ENCODE measurements at places on chromosomes 1 and 21.

DNA sequence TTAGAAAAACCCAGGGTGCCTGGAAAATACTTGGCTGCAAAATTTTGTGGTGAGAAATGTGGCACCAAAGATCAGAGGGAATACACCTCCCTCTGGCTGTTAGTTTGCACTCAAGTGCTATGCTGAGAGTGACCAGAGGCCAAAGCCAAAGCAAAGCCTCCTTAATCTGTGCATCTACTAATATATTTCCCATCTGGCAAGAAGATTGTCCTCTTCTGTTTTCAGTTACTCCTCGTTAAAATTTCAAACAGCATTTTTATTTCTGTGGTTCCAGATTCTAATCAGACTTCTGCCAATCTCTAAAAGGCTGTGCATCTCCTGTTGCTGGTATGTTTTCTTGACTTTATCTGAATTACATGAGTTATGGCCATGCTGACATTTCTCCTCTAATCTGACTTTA lies 327.4 kb downstream of the TBX15 start:
- no peak for DNase-seq

- DNase-seq, result no peak
Measured at GRCh38 chr1:44447051-44447810, 42.2 kb downstream of the RNF220 start.

DNA sequence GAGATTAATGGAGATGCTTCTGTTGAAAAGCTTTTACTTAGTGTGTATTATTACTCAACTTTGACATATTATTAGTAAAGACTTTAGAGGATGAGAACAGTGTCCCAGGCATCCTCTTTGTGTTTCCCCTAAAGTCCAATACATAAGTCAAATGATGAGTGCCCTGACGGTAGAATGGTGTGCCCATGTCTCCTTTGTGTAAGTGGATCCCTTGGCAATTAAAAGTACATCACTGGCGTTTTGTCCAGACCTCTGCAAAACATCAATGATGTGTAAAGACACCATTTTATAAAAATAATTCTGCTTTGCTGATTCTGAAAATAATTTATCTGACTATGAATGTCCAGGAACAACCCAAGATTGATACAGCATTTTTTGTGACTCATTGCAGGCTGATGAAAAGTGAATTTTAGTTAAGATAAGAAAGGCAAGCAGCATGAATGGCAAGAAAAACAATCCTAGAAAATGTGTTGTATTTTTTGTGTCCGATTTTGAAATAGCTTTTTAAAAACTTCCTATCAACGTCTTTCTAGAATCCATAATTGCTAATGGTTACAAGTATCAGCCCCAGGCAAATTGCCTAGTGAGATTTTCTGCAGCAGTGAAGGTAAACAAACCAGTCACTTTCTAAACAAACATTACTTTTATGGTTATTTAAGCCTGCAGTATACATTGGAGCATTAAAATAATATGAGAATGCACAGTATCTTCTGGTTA lies 251.5 kb downstream of the PTPRC start:
- no peak for DNase-seq

DNA sequence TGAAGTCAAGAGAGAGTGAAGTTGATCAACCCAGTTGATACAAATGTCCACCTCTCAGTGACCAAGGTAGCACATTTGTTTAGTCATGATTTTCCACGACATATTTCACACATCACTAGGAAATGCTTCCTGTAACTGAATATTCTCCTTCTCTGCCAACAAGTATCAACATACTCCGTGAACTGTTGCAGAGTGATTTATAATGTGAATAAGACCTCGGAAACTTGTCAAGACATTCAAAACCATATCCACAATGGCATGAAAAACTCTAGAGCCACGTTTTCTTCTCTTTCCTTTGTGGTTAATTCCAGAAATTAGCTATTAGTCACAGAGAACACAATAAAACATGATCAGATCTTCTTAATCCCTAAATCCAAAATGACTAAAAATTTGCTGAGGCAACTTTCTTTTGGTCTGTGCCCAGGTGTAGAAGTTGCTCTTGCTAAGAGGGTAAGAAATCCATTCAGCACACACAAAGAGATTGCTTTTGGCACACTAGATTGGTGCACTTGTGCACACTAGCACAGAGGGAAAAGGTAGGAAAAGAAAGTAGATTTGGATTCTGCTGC lies 244.3 kb upstream of the NRIP1 start:
- DNase-seq, result no peak

- no peak for DNase-seq
Measured at GRCh38 chr1:65844821-65845534, 52.3 kb downstream of the PDE4B start.

DNA sequence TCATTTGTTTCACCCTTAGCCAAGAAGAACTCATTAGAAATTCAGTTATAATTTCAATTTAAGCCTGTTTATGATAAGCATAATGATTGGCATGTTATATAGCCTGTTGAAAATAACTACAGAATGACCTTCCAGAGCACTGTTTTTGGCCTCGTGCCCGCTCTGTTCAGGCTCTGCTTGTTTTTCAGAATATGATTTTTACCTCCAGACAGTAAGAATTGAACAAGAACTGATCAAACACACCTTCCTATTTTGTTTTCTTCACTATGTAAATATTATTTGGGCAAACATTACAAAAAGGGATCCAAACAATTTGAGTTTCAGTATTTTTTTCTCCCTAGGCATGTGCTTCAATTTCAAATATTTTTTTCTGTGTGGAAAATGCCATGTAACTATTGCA lies 48.1 kb upstream of the ANGPTL1 start:
- no peak for DNase-seq

- DNase-seq, result no peak
Measured at GRCh38 chr1:145978471-145978853, 14.0 kb downstream of the POLR3GL start.

GRCh38 chr1:83959824-83960498 lies 39.0 kb downstream of the TTLL7 start:
- DNase-seq, result no peak

- DNase-seq, result no peak
Measured at GRCh38 chr1:168636642-168637111, 60.3 kb downstream of the XCL1 start.

GRCh38 chr1:4422504-4423289 lies 231.7 kb upstream of the AJAP1 start:
- DNase-seq, result no peak

- DNase-seq, result no peak
Measured at GRCh38 chr1:187474336-187474735, 645.6 kb downstream of the PLA2G4A start.

DNA sequence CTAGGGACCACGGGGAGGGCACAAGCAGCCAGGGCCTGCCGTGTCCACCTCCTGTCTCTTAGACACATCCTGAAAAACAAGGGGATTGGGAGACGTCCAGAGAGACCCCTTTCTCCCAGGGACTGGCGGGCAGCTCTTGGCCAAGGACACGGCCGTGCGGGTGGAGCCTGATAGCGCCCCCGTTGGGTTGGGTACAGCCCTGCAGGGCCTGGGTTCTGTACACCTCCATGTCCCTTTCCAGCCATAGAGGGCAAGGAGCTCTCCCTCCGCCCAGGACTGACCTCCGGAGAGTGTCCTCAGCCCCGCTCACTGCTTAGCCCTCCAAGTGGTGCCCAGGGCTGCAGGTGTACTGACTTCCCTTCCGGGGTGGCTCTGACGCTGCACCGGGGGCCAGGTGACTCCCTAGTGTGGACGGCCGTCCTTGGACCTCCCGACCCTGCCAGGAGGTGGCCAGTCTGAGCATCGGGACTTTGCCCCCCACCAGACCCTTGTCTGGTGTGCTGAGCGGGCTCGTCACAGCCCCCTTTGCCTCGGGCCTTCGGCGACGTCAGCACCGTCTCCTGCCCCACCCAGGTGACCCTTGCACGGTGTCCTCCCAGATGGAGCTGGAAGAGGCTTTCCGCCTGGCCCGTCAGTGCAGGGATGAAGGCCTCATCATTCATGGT lies 5.8 kb downstream of the PRKCZ start:
- DNase-seq, result no peak

DNA sequence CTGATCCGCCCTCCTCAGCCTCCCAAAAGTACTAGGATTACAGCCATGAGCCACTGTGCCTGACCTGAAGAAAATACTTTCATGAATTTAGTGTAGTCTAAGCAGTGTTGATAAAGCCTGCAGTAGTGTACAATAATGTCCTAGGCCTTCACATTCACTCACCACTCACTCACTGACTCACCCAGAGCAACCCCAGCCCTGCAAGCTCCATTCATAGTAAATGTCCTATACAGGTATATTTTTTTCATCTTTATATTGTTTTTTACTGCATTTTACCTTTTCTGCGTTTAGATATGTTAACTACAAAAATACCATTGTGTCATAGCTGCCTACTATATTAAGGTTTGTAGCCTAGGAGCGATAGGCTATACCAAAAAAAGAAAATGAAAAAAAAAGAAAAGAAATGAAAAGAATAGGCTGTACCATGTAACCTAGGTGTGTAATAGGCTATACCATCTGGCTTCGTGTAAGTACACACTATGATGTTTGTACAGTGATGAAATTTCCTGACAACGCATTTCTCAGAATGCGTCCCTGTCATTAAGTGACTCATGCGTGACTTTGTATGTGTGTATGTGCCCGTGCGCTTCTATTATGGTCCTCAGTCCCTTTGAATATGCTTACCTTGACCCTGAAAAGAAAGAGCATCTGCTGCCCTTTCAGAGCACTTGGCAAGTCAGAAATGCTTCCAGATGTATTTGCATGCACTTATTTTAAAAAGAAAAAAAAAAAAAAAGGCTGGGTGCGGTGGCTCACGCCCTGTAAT lies 9.2 kb upstream of the SLAMF8 start:
- no peak for DNase-seq

- no peak for DNase-seq
Measured at GRCh38 chr1:212302745-212303383, 17.7 kb downstream of the PPP2R5A start.

- no peak for DNase-seq
Measured at GRCh38 chr1:3522112-3522511, 67.6 kb downstream of the ARHGEF16 start.

DNA sequence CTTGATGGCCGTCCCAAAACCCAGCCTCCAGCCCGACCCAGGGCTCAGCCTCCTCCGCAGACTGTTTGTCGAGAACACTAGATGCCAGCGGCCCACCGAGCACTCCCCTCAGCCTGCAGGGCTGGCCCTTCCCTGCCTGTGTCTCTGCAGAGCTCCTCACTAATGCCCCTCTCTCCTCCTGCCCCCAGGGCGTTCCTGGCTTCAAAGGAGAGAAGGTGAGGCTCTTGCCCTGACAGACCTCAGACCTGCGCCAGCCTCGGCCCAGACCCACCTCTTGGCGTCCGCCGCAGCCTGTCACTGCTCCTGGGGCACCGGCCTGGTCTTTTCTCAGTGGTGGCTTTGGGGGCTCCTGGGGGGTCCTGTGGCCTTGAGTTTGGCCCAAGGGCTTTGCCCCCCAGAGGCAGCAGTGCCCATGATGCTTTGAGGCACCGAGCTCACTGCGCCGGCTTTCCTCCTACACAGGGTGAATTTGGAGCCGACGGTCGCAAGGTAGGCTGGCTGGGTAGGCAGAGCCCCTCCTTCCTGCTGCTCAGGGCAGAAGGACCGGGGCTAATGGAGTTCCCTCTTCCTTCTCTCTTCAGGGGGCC lies 18.4 kb downstream of the COL6A2 start:
- no peak for DNase-seq

- DNase-seq, result no peak
Measured at GRCh38 chr21:33007747-33008146, 18.0 kb upstream of the OLIG2 start.

DNA sequence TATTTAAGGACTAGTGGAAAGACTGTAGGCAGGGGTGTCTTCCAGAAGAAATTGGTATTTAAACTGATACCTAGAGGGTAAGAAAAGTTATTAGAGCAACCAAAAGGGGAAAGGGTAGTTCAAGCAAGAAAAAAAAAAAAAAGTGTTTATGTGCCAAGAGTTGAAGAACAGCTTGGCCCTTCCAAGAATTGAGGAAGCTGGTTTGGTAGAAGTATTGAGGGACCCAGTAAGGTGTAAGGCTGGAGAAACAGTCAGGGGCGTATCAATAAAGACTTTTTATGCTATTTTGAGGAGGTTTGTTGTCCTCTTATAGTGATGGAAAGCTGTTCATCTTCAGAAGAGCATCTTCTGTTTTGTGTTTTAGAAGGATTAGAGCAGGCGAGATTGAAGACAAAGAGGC lies 108.3 kb downstream of the PTPRC start:
- no peak for DNase-seq

- no peak for DNase-seq
Measured at GRCh38 chr1:47942240-47942629, 55.0 kb downstream of the TRABD2B start.

GRCh38 chr1:58524353-58524945 lies 22.1 kb downstream of the OMA1 start:
- DNase-seq, result no peak

DNA sequence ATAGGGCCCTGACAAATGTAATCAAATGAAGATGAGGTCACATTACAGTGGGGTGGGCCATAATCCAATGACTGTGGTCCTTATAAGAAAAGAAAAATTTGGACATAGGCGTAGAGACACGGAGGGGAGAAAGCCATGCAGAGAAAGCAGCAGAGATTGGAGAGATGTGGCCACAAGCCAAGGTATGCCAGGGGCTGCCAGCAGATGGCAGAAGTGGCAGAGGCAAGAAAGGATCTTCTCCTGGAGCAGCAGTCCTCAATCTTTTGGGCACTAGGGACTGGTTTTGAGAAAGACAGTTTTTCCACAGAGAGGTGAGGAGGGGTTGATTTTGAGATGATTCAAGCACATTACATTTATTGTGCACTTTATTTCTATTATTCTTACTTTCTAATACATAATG lies 355.1 kb downstream of the NPHP4 start:
- DNase-seq, result peak; percentile 56

DNA sequence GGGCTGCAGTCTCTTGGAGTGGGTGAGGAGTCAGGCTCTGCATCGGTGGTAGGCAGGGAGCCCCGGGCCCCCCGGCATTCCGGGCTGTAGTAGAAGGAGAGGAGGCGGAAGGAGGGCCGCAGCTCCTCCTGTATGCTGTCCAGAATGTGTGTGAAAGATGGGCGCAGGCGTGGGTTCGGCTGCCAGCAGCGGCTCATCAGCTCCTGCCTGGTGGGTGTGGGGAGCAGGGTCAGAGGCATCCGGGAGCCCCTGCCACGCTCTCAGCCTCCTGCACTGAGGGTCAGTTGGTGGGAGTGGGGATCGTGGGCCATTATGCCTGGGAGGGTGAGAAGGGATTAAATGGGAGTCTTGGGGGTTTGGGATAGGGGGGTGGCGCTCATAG lies 18.0 kb downstream of the INSRR start:
- DNase-seq, result no peak

DNA sequence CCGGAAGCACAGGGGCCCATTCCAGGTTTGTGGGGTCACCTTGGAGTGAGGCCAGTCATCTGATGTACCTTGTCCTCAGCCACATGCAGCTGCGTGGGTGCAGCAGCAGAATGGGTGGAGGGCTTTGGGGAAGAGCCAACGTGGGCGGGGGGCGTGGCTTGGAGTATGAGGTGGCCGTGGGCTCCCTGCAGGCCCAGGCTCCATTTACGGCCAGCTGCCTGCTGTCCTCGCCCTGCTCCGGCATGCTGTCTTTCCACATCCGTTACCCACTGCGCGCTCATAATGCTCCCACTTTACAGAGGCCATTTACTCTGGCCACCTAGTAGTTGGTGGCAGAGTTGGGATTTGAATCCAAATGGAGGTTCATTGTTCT lies 27.8 kb upstream of the TINAGL1 start:
- peak; percentile 58 for DNase-seq

Data from right lobe of liver (tissue), 6 donors.